ELF-1 (cell line): ENCODE measurements at places on chromosomes 1 and 21.

- DNase-seq: peak; percentile 46
Observed at GRCh38 chr1:44707959-44708831, 22.8 kb downstream of the RNU5D-1 start.

DNA sequence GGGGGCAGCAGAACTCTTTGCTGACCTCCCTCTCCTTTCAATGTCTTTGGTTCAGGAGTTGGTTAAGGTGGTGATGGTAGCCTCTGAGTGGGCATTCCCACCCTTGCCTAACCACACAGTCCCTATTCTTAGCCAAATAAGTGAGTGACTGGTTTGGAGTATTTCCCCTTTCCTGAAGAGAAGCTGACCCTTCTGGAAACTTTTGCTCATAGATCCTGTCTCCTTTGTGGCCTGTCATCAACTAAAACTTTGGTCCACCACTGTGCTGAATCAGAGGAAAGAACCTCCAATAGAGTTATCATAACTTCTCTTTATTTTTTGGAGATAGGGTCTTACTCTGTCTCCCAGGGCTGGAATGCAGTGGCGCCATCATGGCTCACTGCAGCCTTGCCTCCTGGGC, 31.1 kb downstream of the C1orf21 start:
- no peak for DNase-seq

- no peak for DNase-seq
Observed at GRCh38 chr1:54051933-54052430, 1.0 kb downstream of the TMEM59 start.

DNA sequence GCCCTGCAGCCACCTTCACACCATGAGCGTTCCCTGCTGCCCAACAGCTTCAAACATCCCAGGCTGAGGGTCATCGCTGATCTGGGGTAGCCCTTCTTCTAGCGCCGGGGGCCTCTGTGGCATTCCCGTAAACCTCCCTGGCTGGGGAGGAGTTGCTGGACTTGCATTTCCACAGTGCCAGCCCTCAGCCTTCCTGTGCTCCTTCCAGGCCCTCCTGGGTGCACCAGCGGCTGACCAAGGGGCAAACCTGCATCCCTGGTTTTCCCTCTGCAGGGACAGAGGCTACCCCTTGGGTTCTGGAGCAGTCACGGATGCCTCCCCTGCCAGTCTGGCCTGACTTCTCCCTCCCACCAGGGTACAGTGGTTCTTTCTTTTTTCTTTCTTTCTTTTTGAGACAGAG, 218.7 kb upstream of the TMEM51 start:
- DNase-seq: no peak

DNA sequence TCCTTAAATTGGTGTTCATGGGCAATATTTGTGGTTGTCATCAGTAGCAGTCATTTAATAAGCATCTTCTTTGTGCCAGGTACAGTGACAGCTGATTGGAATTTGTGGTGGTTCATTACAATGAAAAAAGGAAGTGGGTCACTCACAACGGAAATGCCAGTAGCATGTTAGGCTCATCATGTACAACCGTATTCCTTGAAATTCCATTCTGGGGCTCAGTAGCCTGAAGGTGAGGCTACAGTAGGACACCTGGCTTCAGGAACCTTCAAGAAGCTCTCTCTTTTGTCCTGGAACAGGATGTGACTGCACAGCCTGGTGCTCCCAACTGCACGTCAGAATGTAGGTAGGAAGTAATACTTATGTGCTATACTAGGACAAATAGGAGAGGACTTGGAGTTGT, 93.9 kb downstream of the ST3GAL3 start:
- DNase-seq: no peak

DNA sequence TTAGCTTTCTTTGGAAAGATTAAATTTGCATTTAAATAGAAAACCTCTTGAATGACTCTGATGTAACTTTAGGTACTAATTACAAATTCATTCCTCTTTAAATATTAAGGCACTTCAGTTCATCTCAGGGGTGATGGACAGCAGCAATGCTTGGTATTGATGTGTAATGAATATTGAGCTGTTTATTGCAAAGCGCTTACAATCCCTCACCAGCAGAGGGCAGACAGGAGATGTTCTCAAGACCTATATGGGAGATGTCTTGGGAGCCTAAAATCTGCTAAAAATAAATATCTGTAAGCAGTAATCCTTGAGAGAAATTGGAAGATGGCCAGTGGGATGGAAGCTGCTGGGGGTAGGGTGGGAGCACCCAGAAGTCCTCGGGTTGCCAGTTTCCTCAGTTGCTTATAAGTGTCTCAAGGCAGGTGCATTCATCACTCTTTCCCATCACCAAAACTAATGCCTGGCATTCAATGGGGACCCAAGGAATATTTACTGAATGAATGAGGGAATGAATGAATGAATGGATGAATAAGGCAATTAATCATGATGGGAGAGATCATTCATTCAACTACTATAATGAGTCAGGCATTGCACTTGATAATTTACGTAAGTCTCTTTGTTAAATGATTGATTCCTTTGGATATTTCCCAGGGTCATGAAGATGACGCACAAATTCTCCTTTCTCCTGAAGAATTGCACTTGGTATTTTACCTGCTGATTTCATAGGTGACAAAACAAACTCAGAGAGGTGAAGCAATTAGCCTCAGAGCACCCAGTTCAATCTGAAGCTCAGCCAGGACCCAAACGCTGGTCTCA, 2.3 kb downstream of the KLHDC8A start:
- DNase-seq: no peak

DNA sequence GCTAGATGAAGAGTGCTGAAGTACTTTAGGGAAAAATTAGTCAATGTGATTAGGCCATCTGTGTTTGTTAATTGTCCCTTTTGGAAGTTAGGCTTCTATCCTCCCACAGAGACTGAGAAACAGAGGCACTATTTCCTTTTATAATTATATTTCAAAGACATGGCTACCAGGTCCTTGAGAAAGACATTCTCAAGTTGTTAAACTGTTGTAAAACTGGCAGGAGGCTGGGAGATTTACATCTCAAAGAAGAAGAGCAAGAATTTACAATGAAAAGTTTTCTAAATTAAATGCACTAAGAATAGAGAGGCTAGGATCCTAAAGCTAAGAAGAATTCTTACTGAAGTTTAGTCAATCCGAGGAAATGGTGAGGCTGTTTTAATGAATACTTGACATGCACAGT, 74.0 kb upstream of the BRINP3 start:
- DNase-seq: no peak

- DNase-seq: no peak
Observed at GRCh38 chr1:81228926-81229325, 571.8 kb upstream of the ADGRL2 start.

DNA sequence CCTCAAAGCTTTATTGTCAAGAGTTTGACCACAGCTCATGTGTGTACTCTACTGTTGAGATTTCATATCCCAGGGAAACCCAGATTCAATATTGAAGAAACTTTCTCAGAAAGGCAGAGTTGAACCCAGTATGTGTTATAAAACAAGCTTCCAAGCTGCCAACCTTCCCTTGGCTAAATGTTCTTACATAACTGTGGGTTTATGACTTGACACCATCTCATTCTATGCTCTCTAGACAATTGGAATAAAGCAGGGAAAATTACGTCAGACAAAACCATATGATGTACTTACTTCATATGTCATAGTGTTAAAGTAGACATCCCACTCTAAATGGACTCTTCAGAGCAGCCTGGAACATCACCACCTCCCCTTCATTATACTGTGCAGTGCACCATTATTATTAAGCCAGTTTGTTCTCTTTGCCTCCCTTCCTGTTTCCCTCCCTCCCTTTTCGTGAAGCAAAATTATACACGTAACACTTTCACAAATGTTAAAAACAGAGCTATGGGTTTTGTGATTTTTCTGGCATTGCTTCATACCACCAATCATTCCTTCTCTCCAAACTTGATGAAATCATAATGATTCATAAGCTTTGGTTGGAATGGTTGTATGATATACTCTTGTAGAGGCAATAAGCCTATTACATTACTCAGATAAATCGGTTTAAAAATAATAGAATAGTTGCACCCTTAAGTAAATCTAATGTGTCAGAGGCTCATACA, 507.2 kb downstream of the LTN1 start:
- no peak for DNase-seq

GRCh38 chr1:30879126-30879786, 29.3 kb downstream of the SDC3 start:
- DNase-seq: no peak

DNA sequence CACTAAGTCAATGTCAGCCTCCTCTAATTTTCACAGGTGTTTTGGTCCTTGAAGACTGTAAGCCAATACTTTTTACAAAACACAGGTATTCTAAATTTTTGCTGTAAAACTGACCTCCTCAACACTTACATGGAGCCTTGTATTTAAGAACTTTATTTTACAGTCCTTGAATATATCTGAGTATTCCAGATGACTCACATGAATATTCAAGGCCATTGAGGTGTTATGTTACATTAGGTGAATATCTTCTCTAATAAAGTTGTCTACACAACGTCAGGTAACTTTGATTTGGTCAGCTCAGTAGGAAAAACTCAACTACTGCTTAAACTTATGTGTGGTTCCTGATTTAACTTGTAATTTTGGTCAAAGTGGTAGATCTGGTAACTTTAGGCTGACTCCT, 254.2 kb downstream of the OLFM3 start:
- DNase-seq: no peak

- no peak for DNase-seq
Observed at GRCh38 chr1:177897998-177898654, 71.7 kb downstream of the SEC16B start.

DNA sequence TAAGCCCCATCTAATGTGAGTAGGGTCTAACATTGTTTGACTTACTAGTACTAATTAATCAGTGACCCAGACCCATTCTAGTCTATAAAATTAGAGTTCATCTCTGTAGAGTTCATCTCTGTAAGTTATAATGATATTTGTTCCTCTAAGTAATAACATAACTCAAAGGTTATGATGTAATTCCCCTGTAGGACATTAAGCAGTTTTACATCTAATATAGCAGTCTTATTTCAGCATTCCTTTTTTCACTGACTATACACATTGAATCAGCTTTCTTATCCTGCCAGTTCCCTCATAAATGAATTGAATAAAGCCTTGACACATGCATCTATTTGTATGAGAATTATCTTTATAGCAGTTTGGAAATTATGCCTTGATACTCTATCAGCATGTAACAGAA, 90.9 kb downstream of the SH3GLB1 start:
- DNase-seq: no peak

GRCh38 chr1:10980094-10980577, 32.3 kb upstream of the TARDBP start:
- DNase-seq: peak; percentile 97

- no peak for DNase-seq
Observed at GRCh38 chr1:3841491-3841890, 15.5 kb downstream of the CEP104 start.

GRCh38 chr1:94683886-94684285, 136.3 kb upstream of the SLC44A3 start:
- no peak for DNase-seq

DNA sequence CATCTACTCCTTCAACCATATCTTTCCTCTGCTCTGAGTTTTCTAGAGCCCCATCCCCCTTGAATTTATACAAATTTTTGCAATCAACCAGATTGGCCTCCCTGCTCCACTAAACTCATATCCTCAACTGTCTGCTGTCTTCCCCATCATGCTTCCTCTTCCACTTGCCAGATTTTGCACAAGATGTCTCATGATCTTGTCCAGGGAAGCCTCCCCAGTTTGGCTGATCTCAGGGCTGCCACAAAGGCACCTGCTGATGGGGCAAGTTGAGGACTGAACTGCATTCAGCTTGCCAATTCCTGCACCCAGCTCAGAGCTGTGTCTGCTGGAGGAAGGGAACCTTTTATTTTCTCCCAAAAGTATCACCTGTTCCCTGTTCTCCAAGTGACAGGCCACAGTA, 3.9 kb upstream of the KCNJ9 start:
- DNase-seq: no peak

DNA sequence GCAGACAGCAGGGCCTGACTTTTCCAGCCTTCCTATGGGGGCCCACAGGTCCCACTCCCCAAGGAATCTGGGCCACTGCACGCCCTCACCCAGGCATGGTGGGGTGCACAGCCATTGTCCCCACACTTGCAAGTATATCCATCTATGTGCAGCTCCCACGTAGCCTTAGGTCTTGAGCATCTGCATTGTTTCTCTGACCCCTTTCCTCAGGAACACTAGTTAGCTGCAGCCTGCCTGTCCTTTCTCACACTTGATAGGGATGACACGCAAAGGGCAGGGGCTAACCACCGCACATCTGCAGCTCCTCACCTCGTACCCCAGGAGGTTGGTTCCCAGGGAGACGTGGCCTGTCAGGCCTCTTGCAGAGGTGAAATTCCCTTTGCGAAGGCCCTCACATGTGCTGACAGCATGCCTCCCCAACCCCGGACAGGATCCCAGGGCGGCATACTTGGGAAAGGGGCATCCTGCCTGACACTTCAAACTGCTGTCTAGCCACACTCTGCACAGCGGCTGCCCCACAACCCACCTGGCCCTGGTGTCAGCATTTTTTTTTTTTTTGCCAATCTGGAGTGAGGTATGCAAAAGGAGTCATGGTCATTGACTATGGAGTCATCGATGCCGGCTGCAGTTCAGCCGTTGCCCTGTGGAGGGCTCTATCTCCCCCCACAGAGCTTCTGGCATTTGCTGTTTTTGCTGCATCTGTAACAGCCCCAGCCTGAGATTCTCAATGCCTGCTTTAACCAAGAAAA, 5.0 kb downstream of the JMJD4 start:
- DNase-seq: peak; percentile 85

DNA sequence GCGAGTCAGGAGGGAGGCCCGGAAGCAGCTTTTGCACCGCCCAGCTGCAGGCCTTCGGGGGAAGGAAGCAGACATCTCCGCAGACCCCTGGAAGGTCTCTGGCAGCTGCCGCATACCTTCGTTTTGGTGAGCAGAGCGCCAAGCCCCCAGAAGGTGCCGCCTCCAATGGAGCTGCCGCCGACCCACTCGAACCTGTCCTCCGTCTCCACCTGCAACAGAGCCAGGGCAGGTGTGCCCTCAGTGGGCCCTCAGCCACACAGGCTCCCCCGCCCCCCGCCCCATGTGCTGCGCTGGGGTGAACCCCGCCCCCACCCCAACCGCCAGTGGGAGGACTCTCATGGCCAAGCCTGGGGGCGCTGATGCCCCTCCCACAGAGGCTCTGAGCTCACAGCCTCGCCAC, 6.2 kb downstream of the PANK4 start:
- DNase-seq: no peak

DNA sequence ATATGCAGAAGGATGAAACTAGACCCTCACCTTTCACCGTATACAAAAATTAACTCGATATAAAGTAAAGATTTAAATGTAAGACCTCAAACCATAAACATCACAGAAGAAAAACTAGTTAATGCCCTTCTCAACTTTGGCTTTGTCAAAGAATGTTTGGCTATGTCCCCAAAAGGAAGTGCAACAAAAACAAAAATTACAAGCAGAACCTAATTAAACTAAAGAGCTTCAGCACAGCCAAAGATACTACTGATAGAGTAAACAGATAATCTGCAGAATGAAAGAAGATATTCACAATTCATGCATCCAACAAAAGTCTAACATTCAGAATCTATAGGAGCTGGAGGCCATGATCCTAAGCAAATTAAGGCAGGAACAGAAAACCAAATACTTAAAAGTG, 824.6 kb upstream of the NEGR1 start:
- no peak for DNase-seq

DNA sequence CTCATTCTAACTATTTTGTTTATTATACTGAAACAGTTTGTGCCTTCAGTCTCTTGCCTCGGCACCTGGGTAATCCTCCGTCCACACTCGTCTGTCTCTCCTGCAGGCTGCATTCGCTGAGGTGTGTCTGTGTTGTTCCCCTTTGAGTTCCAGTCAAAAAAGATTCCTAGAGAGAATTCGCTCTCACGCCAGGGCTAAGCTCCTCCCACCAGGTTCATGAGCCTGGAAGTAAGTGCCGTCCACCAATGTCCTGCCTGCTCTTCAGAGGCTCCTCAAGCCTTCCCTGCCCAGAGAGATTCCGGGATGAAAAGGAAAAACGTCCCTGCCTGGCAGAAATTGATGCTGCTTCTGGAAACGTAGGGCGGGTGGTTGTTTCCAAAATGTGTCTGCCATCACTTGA, 12.9 kb downstream of the KIAA2013 start:
- DNase-seq: peak; percentile 66
